NCI-H1092 treated with DMSO at 0.1 percent for 48 hours (cell line): ENCODE measurements at places on chromosomes 6 and 20.

- DNase-seq = no peak
Observed at GRCh38 chr20:62303340-62304226, 786 bp downstream of the ADRM1 start.

DNA sequence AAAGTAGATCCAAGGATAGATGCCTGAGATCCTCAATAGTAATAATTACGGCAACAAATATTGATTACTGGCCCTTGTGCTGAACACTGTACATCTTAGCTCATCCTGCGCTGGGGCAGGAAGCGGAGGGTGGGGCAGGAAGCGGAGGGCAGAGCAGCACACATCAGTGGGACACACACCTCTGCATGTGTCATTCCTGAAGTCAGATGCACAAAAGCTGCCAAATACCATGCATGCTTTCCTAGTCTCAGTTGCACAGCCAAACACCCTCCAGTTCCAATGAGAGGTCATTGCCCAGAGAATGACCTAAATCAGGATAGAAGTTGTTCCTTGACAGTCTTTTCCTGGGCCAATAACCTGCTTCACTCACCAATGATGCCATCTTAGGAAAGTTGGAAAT, 74.4 kb upstream of the FOXC1 start:
- no peak for DNase-seq

GRCh38 chr6:90183587-90184333, 112.9 kb downstream of the BACH2 start:
- no peak for DNase-seq

- no peak for DNase-seq
Observed at GRCh38 chr20:14332866-14333265, 4.5 kb downstream of the FLRT3 start.

DNA sequence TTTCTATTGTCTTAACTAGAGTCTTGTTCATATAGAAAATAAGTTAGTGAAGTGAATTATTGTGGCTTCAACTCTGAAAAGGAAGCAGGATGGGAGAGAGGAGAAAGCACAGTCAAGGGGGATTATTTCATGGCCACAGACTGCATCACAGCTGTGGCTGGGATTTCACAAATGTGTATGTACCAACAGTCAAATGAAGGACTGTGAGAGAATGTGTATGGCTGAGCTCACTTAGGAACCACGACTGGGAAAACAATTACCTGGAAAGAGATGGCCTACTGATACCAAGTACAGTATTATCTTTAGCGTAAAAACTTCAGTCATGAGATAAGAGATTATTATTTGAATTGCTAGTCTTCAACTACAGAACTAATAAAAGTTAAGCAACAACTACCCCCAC, 54.9 kb downstream of the SESN1 start:
- no peak for DNase-seq

- DNase-seq = no peak
Observed at GRCh38 chr20:15220778-15221565, 883.6 kb upstream of the FLRT3 start.

DNA sequence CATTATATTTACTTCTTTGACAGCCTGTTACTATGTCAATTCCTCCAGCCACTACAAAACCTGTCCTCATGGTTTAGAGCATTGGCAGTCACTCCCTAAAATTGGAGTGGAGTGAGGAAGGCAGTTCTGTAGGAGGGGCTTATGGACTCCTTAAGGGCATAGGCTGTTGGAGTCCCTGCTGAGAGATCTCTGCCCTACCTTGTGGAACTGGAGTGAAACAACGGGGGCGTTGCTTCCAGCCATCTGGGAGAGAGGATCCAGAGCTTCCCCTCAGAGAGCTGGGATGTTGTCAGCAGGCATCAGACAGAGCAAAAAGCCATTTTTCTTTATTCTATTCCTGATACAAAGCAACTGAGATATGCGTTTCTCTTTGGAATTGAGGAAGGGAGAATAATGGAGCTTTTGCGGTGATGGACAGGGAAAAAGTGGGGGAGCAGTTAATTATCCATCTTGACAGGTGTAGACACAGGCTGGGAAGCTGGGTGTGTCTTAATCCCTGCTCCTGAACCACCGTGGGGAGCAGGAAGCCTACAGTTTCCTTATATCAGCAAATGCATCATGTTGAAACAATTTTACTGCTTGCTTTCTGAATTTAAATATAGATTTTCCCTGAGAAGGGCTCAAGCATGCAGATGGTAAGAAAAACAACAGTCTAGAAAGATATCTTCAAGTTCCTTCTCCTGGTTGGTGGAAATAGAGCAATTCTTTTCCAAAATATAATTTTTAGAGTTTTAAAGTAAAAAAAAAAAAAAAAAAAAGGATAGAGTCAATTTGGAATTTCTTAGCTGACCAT, 402.5 kb downstream of the PLCB1 start:
- no peak for DNase-seq

GRCh38 chr20:33209789-33210188, 7.4 kb upstream of the BPIFA3 start:
- DNase-seq = no peak

DNA sequence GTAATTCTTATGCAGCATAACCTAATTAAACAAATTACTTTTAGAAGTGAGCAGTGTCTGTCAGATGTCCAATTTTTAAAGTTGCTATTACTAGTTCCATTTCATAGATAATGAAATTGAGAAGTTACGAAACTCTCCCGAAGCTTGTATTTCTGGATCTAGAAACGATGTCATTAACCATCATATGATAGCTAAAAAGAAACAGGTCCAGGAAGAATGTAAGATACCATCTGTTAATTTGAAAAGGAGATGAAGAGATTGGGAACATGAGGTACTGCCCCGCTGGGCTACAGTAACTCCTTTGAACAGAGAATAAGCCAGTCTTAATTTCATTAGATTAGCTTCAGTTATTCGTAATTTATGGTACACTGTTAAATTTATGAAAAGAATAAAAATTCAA, 47.5 kb upstream of the TMX4 start:
- DNase-seq = no peak

- DNase-seq = no peak
Observed at GRCh38 chr20:22533823-22534751, 50.3 kb downstream of the FOXA2 start.

- DNase-seq = peak; percentile 77
Observed at GRCh38 chr20:38152175-38152620, 12.9 kb downstream of the TGM2 start.

DNA sequence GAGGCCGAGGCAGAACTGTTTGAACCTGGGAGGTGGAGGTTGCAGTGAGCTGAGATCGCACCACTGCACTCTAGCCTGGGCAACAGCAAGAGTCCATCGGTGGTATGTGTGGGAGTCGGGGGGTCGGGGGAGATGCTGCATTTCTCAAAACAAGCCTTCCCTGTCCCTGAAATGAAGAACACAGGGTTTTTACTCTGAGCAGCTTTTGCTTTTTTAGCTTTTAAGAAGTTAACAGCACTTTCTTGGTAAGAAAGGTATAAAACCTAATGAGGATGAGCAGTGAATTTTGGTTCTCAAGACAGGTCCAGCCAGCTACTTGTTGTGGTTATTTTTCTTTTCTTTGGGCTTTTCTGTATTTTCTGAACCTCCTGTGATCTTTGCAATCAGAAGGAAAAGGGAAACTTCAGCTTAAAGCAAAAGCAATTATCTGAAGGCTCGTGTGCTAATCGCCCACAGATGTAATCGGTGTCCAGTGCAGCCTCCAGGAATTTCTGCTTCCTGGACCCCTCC, 3.7 kb downstream of the RPL10A start:
- no peak for DNase-seq

DNA sequence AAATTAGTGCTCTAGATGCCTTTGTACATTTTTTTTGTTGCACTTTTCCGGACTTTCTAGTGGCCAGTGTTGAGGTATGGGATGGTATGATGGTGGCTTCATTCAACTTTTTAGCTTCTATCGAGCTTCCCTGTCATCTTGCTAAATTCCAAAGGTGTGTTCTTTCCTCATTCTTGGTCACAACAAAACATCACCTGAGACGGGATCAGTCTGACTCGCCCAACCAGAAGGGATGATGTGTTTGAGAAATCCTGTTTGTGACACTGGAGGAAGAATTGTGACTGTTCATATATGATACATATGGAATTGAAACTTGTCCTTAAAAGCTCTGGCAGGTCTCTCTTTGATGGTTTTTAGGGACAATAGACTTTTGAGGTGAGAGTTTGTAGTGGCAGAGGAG, 33.8 kb downstream of the KCNS1 start:
- no peak for DNase-seq

- DNase-seq = no peak
Observed at GRCh38 chr20:19644085-19644484, 114.0 kb upstream of the RIN2 start.

DNA sequence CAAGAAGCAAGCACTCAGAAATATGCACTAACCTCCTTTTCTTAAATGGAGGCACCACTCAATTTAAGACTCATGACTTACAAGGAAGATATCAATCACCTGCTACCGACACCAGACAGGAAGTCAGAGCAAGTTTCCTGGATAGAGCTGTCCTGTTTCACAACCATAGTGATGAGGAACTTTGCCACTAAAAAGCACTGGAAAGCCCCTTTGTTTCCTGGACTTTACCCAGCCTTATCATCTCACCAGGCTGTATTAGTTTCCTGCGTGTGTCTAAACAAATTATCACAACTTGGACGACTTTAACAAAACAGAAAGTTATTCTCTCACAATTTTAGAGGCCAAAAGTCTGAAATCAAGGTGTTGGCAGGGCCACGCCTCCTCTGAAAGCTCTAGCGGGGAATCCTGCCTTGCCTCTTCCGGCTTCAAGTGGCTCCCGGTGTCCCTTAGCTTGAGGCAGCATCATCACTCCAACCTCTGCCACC, 253.8 kb upstream of the STXBP5 start:
- no peak for DNase-seq

GRCh38 chr6:112575309-112575834, 228.2 kb downstream of the RFPL4B start:
- DNase-seq = no peak

DNA sequence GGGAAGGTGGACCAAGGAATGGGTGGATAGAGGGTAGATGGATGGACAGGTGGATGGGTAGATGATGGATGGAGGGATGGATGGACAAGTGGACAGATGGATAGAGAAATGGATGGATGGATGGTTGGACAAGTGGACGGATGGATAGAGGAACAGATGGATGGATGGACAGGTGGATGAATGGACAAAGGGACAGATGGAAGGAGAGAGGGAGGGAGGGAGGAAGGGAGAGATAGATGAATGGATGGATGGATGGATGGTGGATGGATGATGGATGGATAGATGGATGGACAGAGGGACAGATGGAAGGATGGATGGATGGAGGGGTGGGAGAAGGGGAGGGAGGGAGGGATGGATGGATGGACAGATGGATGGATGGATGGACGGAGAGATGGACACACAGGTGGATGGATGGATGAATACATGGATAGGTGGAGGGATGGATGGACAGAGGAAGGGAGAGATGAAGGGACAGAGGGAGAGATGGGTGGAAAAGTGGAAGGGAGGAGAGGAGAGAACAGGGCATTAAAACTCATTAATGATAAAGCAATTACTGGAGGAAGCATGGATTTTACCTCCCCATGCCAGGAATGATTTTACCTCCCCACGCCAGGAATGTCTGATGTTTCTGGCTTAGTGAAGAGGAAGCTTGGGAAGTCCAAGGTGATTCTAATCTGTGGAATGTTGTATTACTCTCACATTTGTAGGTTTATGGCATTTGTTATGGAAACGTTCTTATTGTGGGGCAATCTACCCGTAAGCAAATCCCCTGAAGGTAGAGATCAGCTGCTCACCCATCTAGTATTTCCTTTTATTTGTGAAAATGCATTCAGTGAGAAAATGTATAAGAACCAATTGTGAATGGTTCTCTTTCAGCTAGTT, 383.3 kb downstream of the TAF4 start:
- DNase-seq = no peak

DNA sequence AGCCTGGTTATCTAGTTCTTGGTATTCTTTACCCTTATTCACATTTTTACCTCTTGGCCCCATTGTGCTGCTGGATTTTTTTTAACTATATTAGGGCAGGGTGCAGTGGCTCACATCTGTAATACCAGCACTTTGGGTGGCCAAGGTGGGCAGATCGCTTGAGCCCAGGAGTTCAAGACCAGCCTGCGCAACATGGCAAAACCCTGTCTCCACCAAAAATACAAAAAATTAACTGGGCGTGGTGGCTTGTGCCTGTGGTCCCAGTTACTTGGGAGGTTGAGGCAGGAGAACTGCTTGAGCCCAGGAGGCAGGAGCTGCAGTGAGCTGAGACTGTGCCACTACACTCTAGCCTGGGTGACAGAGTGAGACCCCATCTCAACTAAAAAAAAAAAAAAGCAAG, 12.2 kb upstream of the TAF8 start:
- DNase-seq = no peak

- DNase-seq = no peak
Observed at GRCh38 chr20:39105551-39105950, 143.4 kb downstream of the DHX35 start.

DNA sequence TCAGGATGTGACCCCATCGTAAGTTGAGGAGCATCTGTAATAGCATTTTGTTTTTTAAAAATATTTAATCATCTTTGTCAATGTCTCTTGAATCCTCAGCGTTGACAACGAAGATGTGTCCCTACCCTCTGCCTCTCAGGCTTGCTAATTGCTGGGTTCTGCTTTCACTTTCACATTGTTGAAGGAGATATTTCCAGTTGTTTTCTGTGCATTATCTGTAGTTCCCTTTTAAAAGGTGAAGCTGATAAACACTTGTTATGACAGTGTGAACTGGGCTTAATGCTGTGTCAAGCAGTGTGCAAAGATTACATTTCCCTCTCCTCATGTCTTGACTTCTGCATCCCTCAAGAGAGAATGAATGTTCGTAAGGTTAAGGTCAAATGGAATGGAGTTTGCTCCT, 54.9 kb downstream of the CSE1L start:
- DNase-seq = no peak

DNA sequence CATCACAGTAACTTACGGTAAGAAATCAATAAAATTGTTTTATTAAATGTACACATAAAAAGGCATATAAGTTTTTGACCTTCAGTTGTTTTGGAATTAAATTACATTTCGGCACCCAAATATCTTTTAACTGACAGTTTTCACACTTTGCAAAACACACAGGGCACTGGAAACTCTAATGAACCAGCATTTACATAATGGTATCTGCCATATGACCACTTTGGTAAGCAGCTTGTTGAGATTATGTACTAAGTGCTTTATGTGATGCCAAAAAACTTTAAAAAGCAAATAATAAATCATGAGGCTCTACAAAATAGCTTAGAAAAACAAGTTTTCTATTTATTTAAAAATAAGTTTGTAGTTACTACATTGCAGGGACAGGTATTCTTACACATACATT, 68.2 kb downstream of the IRAK1BP1 start:
- no peak for DNase-seq

DNA sequence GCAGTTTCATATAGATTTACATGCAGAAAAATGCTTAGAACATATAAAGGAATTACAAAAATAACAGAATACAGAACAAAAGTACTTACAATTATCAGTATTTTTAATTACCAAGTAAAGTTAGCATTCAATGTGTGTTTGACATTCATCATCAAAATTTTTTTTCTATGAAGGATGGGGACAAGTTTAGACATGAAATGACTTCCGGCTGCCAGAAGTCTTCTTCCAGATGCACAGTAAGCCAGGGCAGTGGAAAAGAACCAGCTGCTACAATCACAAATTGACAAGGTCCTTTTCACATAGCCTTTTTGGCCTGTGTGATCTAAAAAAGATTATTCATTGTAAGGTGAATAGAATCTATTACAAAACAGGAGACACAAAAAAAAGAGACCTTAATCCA, 73.8 kb downstream of the HUS1B start:
- no peak for DNase-seq

- DNase-seq = no peak
Observed at GRCh38 chr6:44869321-44869897, 458.7 kb upstream of the RUNX2 start.

GRCh38 chr6:105907301-105907700, 178.8 kb upstream of the PRDM1 start:
- DNase-seq = no peak
